Uterus (tissue), 4 donors: ENCODE measurements at places on chromosomes 11 and 22. TPM values are rescaled to one million over a fixed set of nuclear protein-coding genes. Genes with fewer than 3 reads are reported as not detected.

Gene SHISAL1
- total RNA-seq, result 44.2 TPM

Gene IGHMBP2
- total RNA-seq, result 38.5 TPM

Gene SIPA1
- total RNA-seq, result 11.2 TPM

Gene FIBP
- total RNA-seq, result 39.7 TPM

Gene SMTNL1
- not detected for total RNA-seq

Gene RBM7
- 27.7 TPM for total RNA-seq

Gene BIRC3
- total RNA-seq, result 7.0 TPM

Gene LSP1
- total RNA-seq, result 27.7 TPM

Gene AP1B1
- total RNA-seq, result 49.6 TPM

Gene OR8G1
- total RNA-seq, result not detected

Gene SCGB1A1
- total RNA-seq, result not detected

Gene SNRPD3
- 189 TPM for total RNA-seq

Gene B3GAT1
- total RNA-seq, result 0.76 TPM

Gene MAFF
- 60.6 TPM for total RNA-seq

Gene SLC22A6
- total RNA-seq, result not detected

Gene RAG2
- not detected for total RNA-seq

Gene OR2AT4
- total RNA-seq, result not detected

Gene DRICH1
- not detected for total RNA-seq

Gene TSSK2
- not detected for total RNA-seq

Gene NPAS4
- total RNA-seq, result 0.97 TPM

Gene LRRC55
- total RNA-seq, result 0.26 TPM

Gene CHRM1
- 1.3 TPM for total RNA-seq

Gene USH1C
- total RNA-seq, result not detected

Gene NXPE1
- total RNA-seq, result 0.29 TPM

Gene GSTT2
- total RNA-seq, result not detected

Gene LUZP2
- 13.8 TPM for total RNA-seq

Gene KCNK7
- not detected for total RNA-seq

Gene RBMXL2
- total RNA-seq, result not detected

Gene ACRV1
- total RNA-seq, result not detected

Gene ACCS
- 14.1 TPM for total RNA-seq

Gene CAPN5
- 1.8 TPM for total RNA-seq

Gene IL18
- 5.9 TPM for total RNA-seq

Gene TCF20
- total RNA-seq, result 20.2 TPM

Gene WNT11
- total RNA-seq, result 8.8 TPM

Gene MMP8
- not detected for total RNA-seq

Gene PGAP2
- total RNA-seq, result not detected

Gene SEZ6L
- not detected for total RNA-seq

Gene MRGPRX4
- not detected for total RNA-seq

Gene ZP1
- total RNA-seq, result not detected

Gene CASP5
- not detected for total RNA-seq

Gene C11orf91
- total RNA-seq, result not detected

Gene DDI1
- total RNA-seq, result not detected

Gene TRIM44
- total RNA-seq, result 65.3 TPM

Gene OR4A16
- not detected for total RNA-seq

Gene DMC1
- 5.2 TPM for total RNA-seq

Gene BAIAP2L2
- not detected for total RNA-seq

Gene OR8D1
- not detected for total RNA-seq

Gene C1QTNF5
- total RNA-seq, result 36.9 TPM

Gene CLMP
- total RNA-seq, result 76.5 TPM

Gene MPEG1
- total RNA-seq, result 5.0 TPM

Gene ALDH3B1
- total RNA-seq, result 2.4 TPM
